Nucleus accumbens (tissue), 56 donors: ENCODE measurements at places on chromosomes 1 and 21.
A peak's percentile ranks its signal among the peaks of the same experiment; 100 is the strongest.

DNA sequence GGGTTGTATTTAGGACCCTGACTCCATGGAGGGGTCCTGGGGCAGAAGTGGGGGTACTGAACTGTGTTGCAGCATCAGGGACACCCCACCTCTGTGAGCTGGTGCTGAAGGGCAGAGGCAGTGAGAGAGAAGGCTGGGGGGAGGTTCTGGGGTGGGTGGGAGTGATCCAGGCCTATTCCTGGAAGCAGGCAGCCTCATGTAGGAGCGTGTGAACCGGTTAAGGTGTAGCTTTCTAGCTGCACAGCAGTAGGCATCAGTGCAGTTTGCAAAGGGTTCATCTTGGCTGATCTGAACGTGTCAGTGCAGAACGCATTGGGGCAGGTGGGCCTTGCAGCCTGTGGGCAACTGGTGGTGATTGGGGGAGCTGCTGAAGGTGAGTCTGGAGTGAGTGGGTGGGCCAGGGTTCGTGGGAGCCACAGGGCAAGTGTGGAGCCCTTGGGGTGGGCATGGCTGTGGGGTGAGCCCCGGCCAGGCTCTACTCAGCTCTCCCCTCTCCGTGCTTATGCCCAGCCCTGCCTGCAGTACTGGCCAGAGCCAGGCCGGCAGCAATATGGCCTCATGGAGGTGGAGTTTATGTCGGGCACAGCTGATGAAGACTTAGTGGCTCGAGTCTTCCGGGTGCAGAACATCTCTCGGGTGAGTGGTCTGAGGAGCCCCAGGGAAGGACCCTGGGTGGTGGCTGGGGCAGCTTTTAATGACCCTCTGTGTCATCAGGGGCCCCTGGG is 86.7 kb downstream of the PTPRU start:
- peak; percentile 21 for DNase-seq

DNA sequence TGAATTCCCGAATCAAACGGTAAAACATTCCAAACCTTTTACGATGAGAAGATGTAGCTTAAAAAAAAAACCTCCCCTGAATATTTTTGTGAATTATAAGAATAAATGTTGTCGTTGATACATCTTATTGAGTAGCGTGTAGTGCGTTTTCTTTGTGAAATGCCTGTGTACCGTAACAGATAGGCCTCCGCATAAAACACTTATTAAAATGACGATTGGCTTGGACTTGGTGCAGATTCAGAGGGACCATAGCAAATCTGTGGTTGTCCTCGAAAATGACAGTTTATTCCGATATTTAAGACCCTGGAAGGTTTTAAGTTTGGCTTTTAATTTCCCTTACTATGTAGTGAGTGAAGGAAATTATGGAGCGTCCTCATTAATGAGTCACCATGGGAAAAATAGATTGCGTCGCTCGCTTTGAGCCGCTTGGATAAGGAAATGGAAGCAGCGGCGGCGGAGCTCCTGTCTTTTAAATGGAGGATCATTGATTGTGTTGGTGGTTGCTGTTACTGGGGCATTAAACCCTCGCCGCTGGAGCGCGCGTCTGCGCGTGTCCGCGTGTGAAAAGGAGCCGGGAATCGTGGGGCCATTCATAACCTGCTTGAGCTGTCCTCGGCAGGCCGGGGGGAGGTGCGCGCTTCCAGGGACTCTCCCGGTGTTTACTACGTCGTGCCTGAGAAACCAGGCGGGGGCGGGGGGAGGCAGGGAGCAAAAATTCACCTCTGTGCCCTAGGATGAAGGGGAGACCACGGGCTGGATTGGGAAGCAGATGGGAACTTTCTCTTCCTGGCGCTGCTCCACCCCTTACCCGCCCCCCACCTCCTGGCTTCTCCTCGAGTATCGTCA is 1.6 kb downstream of the SPEN start:
- DNase-seq: peak; percentile 80

DNA sequence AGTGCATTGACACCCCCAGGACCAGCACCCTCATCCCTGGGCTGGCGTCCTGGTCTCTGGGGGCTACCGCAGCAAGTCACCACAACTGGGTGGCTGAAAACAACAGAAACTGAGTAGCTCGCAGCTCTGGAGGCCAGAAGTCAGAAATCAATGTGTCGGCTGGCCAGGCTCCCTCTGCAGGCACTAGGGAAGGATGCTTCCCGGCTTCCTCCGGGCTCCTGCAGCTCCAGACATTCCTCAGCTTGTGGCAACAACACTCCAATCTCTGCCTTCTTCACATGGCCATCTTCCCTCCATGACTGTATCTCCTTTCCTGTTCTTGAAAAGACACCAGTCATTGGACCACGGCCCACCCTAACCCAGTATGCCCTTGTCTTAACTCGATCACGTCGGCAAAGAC is 224.2 kb downstream of the NPHP4 start:
- no peak for DNase-seq

DNA sequence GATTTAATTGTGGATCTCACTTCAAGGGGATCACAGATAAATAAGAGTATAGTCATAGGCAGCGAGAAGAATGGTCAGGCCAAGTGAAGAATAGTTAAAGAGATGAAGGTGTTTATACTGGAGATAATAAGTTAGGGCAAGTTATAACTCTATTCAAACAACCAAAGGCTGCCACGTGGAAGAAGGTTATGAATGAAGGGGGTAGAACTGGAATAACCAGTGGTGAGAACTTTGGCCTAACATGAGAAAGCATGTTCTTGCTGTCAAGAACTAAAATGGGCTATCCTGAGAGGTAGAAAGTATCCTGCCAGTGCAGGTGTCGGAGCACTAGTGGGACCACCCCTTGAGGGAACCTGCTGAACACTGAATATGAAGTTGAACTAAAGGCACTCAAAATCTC is 49.6 kb upstream of the EDEM3 start:
- DNase-seq: no peak

- DNase-seq: no peak
Observed at GRCh38 chr1:225670356-225670755, 17.4 kb upstream of the ENAH start.

- DNase-seq: no peak
Observed at GRCh38 chr1:185400052-185400451, 83.0 kb upstream of the IVNS1ABP start.

GRCh38 chr1:183567584-183567983 is 22.7 kb downstream of the NCF2 start:
- DNase-seq: no peak

DNA sequence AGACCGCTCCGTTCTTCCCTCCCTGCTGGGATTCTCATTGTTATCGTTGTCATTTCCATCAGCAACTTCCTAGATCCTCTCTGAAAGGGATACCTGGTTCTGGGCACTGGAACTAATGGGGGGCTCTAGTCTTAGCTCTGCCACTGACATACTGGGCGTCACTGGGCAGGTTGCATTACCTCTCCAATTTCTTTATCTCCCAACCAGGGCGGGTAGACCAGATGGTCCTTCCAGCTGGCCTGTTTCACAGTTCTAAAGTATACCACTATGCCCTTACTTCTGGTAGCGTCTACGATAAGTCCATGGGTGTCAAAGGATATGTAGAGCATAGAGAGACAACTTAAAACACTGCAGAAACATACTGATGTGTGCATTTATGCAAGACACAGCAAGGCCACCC is 1.4 kb downstream of the GPR37L1 start:
- DNase-seq: no peak

DNA sequence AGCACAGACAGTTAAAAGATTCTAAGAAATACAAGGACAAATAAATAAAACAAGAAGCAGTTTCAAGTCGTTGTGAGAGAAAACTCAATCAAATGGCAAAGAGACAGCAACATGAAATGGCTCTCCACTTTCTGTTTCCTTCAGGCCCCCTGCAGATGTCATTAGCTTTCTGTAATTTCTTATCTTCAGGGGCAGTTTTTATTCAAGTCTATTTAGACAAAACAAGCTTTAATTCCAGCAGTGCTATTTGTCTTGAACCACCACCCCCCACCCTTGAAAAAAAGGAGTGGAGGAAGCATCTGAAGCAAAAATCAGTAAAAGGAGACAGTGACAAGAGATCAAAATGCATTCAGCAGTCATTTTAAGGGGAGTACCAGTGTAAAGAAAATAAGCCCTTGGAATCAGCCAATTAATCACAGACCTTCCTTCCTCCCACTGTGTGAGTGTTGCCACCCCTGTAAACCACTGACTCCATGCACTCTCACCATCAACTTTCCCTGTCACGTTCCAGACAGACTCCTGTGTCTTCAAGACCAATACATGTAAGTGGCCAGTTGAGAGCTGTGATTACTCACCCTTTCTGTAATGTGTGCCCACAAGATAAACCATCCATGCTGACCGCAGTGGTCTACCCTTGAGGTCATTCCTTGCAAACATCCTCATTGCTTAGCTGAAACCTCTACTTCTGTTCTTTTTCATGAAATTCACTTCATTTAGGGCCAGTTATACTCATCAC is 136.1 kb upstream of the HOOK1 start:
- DNase-seq: no peak

DNA sequence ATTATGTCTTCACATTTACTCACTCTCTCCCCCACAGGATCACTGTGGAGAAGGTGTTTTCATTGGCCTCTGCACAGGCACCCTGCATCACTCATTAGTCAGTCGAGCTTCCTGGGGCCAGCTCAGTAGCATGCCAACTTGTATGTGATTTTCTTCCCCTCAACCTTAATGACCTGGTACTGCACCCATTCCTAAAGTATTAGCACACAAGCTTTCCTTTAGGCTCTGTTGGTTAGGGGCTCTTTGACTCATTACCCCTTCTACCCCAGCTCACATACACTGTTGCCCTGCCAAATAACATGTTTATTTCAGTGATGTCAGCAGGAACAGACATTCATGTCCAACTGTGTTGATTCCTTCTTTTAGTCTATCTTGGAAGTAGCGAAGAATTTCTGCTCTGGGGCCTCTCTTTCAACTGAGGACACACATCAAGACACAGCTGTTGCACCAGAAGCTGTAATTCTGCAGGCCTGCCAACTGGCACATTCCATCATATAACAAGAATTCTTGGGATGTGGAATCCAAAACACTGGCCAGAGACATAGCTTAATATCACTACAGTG is 603.5 kb upstream of the ADAMTS5 start:
- DNase-seq: no peak

DNA sequence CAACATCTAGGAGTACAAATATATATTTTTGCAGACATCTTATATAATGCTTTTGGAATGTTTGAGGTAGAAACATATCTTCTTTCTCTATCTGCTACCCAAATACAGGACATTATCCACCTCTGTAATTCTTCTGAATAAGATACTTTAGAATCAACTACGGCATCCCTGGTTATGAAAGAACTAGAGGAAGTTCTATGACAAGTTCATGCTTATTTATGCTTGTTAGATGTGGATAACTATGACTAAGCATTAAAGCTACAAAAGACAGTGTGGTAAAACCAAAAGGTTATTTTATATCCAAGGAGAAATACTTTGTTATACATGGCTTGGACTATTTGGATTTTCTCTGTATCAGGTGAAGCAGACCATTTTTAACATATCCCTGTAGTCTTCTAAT is 894.0 kb downstream of the KCNT2 start:
- DNase-seq: no peak

DNA sequence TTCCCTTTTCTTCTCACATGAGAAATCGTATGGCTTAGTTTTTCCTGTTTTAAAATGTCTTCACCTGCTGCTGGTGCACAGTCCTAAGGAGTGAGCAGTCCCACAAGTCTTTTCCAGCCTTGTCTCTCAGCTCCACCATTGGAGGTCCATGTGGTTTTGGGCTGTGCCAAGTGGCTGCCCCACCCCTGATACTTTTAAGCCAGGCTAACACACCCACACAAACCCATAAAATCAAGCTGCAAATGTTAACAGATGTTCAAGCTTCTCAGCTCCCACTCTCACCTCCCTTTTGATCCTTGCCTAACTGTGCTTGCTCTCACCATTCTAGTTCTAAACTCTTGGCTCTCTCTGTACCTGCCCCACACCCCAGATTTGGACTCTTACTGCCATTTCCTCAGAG is 74.5 kb upstream of the COL24A1 start:
- no peak for DNase-seq

DNA sequence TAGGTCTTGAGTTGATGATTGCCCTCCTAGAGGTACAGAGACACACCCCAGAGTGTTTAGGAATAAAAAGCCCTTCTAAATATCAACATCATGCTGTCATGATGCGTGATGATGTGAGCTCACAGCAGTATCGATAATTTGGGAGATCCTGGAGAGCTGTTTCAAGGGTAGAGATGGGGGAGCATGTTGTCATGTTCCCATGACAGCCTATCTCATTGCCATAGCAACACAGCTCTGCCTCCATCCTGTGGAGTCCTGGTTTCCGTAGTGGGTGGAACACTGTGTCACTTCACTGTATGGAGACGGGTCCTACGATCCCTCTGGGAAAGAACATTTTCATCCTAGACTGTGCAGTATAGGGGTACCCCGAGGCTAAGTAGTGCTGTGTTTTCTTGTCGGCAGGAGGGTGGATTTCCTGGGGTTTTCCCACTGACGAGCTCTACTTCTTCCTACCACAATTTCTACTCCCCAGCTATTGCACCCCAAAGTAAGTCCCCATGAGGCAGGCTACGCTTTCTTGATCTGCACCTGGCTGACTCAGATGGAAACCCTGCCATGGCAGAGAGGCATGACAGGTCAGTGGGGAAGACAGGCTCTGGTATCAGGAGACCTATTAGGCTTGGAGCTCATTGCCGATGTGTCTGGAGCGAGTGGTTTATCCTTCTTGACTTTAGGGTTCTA is 7.2 kb downstream of the KISS1 start:
- peak; percentile 19 for DNase-seq

DNA sequence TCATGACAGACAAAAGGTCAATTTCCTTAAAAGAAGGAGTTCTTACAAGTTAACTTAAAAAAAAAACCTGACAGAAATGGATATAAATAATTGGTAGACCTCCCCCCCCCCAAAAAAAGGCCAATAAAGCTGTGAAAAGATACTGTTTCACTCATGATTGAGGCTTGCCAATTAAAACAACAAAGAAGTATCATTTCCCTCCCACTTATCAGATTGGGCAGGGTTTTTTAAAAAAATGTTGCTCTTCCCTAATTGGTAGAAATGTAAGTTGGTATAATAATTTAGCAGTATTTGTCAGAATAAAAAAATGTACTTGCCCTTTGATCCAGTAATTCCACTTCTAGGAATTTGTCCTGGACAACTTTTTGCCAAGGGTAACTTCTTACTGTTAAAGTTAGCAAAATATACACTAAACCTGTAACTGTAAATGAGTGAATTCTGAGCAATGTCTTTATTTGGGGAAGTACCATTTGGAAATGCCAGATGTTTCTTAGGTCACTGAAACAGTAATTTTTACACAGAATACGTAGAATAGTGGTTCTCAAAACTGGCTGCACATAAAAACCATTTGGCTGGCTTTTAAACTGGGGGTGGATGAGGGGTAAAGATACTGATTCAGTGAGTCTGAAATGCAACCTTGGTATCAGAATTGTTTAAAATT is 17.5 kb downstream of the RNF2 start:
- DNase-seq: no peak

- no peak for DNase-seq
Observed at GRCh38 chr1:61518670-61519400, 206.1 kb downstream of the TM2D1 start.

- no peak for DNase-seq
Observed at GRCh38 chr1:231242516-231243198, 1.6 kb downstream of the GNPAT start.

GRCh38 chr1:11711490-11711889 is 20.0 kb downstream of the DRAXIN start:
- DNase-seq: no peak

- DNase-seq: no peak
Observed at GRCh38 chr1:214108097-214108446, 120.3 kb downstream of the PROX1 start.

- DNase-seq: peak; percentile 83
Observed at GRCh38 chr1:173868266-173869020, at the start of gene ZBTB37. ZBTB37 (plus strand) TSS chr1:173868380; CDS start chr1:173870226, 1,846 bp downstream.

- no peak for DNase-seq
Observed at GRCh38 chr1:65279070-65279779, 30.1 kb upstream of the DNAJC6 start.

GRCh38 chr1:179952186-179952585 is 2.4 kb upstream of the CEP350 start:
- DNase-seq: no peak
